ENCODE measurements at places on chromosomes 7 and 10.

- H3K4me3 ChIP-seq, result no peak overlapping the region
- no peaks in the 10 kb centered on the region for H3K27me3 ChIP-seq
- no peaks in the 10 kb centered on the region for H3K36me3 ChIP-seq
- H3K27ac ChIP-seq, result no peak overlapping the region
- no peaks in the 10 kb centered on the region for H3K4me1 ChIP-seq
Observed at GRCh38 chr7:60706-61105, 131.7 kb upstream of the FAM20C start.

- H3K27ac ChIP-seq, result no peak overlapping the region
- H3K36me3 ChIP-seq, result peaks cover 3% of the 10 kb centered on the region
- H3K4me3 ChIP-seq, result no peak overlapping the region
- DNase-seq, result no peak
- peaks cover 17% of the 10 kb centered on the region for H3K27me3 ChIP-seq
Observed at GRCh38 chr7:128026551-128026950, 4.7 kb downstream of the LRRC4 start.

DNA sequence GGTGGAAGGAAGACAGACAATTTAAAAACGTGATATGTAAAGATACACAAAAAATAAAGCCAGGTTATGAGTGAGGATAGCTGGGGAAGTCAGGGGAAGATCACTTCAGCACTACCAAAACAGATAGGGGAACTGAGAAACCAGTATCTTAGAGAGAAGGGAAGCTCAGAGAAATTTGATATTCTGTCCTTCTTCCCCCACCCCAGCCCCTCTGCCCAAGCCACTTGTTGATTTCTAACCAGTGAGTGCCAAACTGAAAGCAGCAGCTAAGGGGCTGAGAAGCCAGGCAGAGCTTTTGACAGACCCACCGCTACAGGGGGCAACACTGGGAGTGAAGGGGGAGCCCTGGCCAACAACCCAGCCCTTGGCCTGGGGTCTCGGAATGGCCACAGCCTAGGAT is 9.1 kb upstream of the SLC29A3 start:
- no peak for DNase-seq
- H3K27ac ChIP-seq, result no peak overlapping the region
- H3K36me3 ChIP-seq, result no peaks in the 10 kb centered on the region

DNA sequence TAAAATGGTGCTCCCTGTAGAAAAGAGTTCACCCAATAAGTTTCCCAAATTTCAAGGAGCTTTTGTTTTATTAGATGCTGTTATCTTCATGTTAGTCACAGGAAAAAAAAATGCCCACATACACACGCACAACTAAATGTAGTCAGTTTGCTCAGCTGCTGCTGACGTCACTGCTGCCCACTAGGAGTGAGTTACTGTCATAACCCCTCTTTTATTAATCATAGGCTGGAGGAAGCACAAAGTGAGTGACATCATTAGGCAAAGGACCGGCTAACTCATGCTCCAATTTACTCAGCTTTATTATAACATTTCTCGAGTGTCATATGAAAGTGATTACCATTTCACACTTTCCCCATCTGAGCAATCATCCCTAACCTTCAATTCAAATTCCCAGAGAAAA is 6.7 kb upstream of the INHBA start:
- DNase-seq, result no peak
- peaks cover 16% of the 10 kb centered on the region for H3K4me1 ChIP-seq
- H3K27me3 ChIP-seq, result peaks cover 25% of the 10 kb centered on the region

DNA sequence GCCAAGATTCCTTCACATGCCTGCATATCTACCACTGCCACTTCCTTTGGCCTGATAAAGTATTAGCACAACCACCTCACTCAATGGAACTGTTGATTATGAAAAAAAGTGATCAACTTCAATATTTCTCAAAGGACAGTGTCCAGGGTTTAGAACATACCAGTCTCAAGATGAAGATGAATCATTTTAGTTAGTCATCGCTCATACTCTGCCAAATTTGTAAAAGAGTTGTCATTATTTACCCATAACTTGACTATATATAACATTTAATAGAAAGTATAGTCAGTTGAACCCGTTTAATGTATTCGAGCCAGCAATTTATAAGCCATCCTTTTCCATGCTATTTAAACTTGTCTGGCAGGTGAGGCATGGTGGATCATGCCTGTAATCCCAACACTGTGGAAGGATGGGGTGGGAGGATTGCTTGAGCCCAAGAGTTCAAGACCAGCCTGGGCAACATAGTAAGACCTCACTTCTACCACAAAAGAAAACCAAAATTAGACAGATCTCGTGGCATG is 33.2 kb downstream of the SPAM1 start:
- H3K27me3 ChIP-seq, result no peaks in the 10 kb centered on the region
- H3K27ac ChIP-seq, result no peak overlapping the region
- no peak for DNase-seq
- no peaks in the 10 kb centered on the region for H3K36me3 ChIP-seq

DNA sequence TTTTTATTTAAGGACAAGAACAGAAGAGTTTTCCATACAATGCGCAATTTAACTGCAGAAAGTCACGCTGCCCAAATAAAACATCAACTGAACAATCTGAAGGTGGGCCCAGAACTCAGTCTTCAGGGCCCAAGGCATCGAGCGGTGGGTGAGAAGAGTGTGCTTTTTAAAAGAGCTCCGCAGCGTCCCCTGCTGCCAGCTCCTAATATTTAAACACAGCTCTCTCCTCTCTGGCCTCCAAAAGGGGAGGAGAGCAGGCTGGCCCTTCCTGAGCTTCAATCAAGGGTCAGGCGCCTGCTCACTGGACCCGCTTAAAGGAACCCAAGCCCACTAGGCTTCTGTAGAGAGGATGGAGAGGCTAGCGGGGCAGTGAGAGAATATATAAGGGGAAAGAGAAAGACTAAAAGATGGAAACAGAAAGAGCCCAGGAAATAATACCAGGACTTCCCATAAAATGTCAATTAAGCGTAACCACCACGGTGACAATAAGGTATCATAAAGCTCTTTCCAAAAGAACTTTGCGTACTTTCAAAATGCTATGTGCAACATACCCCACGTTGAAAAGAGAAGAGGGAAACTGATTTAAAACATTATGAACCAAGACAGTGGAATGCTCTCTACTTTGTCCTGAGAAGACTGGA is 2.8 kb downstream of the FAM53B start:
- H3K36me3 ChIP-seq, result no peaks in the 10 kb centered on the region
- DNase-seq, result peak; percentile 84
- H3K4me1 ChIP-seq, result peaks cover 68% of the 10 kb centered on the region
- peak overlapping the region; percentile 83 for H3K27ac ChIP-seq
- H3K27me3 ChIP-seq, result no peaks in the 10 kb centered on the region

Data from T-cell (primary cell).